A549 treated with DMSO at 1 μM for 4 hours (cell line): ENCODE measurements at places on chromosomes 3 and 15. TPM values are rescaled to one million over a fixed set of nuclear protein-coding genes. Genes with fewer than 3 reads are reported as not detected.

Gene PSMA4
- total RNA-seq, result 384 to 489 TPM (median 403 TPM) in 5 replicates

Gene FETUB
- 0.08 to 0.12 TPM (median 0.10 TPM) in 4 of 5 replicates, not detected in the other for total RNA-seq

Gene USF3
- 2.2 to 3.8 TPM (median 2.8 TPM) in 5 replicates for total RNA-seq

Gene ESYT3
- total RNA-seq, result 0.56 to 1.0 TPM (median 0.78 TPM) in 5 replicates

Gene CTNNB1
- total RNA-seq, result 162 to 184 TPM (median 178 TPM) in 5 replicates

Gene PLIN1
- 0.05 to 0.17 TPM (median 0.08 TPM) in 4 of 5 replicates, not detected in the other for total RNA-seq

Gene LYSMD4
- total RNA-seq, result 3.1 to 4.9 TPM (median 4.3 TPM) in 5 replicates

Gene ALPK3
- total RNA-seq, result 0.09 to 0.28 TPM (median 0.11 TPM) in 5 replicates

Gene ST6GAL1
- 2.4 to 4.3 TPM (median 3.0 TPM) in 5 replicates for total RNA-seq

Gene CRYGS
- total RNA-seq, result 0.46 to 0.77 TPM (median 0.73 TPM) in 5 replicates

Gene SLC2A2
- not detected in 5 replicates for total RNA-seq
